ENCODE measurements at places on chromosomes 13 and 19.

DNA sequence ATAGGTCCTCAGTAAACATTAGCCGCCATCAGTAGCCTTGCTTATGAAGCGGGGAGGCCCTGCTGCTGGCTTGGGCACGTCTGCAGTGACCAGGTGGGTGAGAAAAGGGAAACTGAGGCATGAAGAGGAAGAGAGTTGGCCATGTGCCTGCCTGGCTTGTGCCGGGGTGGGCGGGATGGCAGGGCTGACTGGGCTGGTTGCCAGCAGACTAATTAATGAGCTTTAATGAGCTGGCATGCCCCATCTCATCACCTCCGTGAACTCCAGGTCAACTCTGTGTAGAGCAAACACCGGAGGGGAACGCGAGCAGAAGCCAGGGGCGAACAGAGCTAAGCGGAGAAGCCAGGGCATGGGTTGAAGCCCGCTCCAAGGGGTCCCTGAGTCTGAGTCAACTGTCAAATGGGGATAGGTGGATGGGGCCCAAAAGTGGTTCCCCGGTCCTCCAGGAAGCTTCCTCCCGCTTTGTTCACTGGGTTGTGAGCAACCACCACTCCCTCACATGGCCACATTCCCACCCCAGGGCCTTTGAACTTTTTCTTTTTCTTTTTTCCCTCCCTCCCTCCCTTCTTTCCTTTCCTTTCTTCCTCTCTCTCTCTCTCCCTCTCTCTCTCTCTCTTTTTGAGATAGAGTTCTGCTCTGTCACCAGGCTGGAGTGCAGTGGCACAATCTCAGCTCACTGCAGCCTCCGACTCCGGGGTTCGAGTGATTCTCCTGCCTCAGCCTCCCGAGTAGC is 8.7 kb downstream of the NR2F6 start:
- H3K4me3 ChIP-seq = no peak overlapping the region
- DNase-seq = peak; percentile 50
- peak overlapping the region; percentile 85 for H3K27ac ChIP-seq
- H3K27me3 ChIP-seq = no peaks in the 10 kb centered on the region
- peaks cover 41% of the 10 kb centered on the region for H3K36me3 ChIP-seq

DNA sequence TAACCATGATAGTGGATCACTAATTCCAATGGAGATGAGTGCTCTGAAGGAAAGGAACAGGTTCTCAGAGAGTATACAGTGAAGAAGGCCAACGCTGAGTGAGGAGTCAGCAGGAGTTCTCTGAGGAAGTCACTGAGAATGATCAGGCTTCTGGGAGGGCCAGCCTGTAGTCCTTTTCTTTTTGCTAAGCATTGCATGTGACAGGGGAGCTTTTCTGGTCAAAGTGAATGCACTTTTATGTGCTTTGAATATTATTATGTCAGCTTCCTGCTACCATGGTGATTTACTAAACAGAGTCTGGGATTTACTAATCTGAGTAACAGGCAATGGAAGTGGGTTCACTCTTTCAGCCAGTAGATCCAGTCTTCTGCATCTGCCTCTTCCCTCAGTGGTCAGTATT is 81.1 kb upstream of the SERP2 start:
- no peaks in the 10 kb centered on the region for H3K36me3 ChIP-seq
- peak overlapping the region; percentile 83 for H3K27ac ChIP-seq
- no peak for DNase-seq

DNA sequence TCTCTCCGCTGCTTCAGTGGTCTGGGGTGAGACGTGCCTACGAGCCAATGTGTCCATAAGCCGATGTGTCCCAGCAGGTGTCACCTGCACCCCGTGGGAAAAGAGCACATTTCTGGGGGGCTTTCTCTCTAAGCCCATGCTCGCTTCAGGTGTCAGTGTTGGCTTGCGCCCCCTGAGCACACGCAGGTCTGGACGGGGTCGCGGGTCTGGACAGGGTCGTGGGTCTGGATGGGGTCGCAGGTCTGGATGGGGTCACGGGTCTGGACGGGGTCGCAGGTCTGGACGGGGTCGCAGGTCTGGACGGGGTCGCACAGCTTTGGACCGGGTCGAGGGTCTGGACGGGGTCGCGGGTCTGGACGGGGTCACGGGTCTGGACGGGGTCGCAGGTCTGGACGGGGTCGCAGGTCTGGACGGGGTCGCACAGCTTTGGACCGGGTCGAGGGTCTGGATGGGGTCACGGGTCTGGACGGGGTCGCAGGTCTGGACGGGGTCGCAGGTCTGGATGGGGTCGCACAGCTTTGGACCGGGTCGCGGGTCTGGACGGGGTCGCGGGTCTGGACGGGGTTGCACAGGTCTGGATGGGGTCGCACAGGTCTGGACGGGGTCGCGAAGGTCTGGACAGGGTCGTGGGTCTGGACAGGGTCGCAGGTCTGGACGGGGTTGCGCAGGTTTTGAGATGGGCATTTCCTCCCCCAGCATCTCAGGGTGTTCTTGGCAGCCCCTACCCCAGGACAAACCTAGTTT is 24.5 kb upstream of the TFDP1 start:
- no peak overlapping the region for H3K27ac ChIP-seq
- H3K4me1 ChIP-seq = peaks cover 4% of the 10 kb centered on the region
- H3K36me3 ChIP-seq = peaks cover 3% of the 10 kb centered on the region
- H3K4me3 ChIP-seq = no peak overlapping the region
- DNase-seq = no peak

GRCh38 chr19:33520844-33521479 is 629 bp downstream of the PEPD start:
- DNase-seq = no peak
- H3K4me1 ChIP-seq = peaks cover 24% of the 10 kb centered on the region
- H3K4me3 ChIP-seq = peak overlapping the region; percentile 93
- no peaks in the 10 kb centered on the region for H3K36me3 ChIP-seq
- no peaks in the 10 kb centered on the region for H3K27me3 ChIP-seq

DNA sequence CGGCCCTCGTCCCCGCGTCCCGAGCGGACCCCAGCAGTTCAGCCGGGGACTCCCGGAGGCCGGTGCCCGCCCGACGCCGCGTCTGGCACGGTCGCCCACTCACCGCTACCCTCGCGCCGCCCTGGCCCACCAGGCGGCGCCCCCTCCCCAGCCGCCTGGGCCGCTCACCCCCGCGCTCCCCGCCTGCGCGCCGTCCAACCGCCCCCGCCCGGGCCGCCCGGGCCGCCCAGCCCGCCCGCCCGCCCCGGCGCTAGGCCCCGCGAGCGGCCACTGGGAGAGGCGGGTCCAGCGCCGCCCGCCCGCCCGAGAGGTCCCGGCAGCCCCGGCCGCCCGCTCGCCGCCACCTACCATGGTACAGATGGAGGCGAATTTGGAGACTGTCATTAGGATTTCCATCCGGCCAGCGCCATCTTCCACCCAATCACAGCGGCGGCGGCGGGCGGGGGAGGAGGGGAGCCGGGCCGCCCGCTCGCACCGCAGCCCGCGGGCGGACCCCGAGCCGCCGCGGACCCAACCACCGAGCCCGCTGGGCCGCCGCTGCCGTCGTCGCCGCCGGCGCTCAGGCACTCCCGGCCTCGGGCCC is at the start of gene USP12:
USP12 (minus strand) TSS at position 568 of the 583 bp plus-strand sequence; CDS start at position 396, 172 bp downstream.
- no peak for DNase-seq
- peak within 1 kb of the TSS; percentile 94 for H3K4me3 ChIP-seq
- no peaks in the 10 kb centered on the region for H3K36me3 ChIP-seq
- no peaks in the 10 kb centered on the region for H3K27me3 ChIP-seq
- H3K27ac ChIP-seq = peak within 1 kb of the TSS; percentile 98
- peaks cover 46% of the 10 kb centered on the region for H3K4me1 ChIP-seq

- peak overlapping the region; percentile 66 for H3K27ac ChIP-seq
- H3K27me3 ChIP-seq = no peaks in the 10 kb centered on the region
- no peak for DNase-seq
Measured at GRCh38 chr13:112783135-112783977, 93.5 kb downstream of the ATP11A start.

DNA sequence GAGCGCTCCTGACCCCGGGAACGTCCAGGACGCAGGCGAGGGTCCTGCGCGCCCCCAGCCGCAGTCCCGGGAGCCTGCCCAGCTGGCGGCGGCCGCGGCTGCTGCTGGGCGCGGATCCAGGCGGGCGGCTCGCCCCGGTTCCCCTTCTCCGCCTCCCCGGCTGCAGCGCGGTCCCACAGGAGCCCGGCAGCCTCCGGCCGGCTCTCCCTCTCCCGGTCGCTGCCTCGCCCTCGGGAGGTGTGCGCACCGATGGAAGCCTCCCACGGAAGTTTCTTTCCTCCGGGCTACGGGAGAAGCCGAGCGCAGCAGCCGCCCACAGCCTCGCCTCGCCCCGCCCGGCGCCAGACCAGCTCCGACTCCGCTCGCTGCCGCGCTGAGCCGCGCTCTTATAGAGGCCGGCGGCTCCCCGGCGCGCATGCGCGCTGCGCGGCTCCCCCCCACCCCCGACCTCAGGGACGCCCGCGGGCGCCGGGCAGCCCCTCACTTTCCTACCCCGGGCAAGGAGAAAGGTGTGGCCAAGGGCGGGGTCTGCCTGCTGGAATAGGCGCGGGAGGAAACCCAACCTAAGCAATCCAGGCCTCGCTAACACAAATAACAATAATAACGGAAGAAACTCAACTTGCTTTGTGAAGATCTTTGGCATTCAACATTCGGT is at the start of gene SHISA2:
SHISA2 (minus strand) TSS at position 360 of the 655 bp plus-strand sequence. CDS start 1,041 bp downstream, outside the sequence.
- H3K27ac ChIP-seq = peak within 1 kb of the TSS; percentile 40
- peak within 1 kb of the TSS; percentile 54 for H3K4me3 ChIP-seq
- peak; percentile 87 for DNase-seq
- H3K36me3 ChIP-seq = no peaks in the 10 kb centered on the region

- H3K27me3 ChIP-seq = no peaks in the 10 kb centered on the region
- no peak for DNase-seq
- H3K36me3 ChIP-seq = no peaks in the 10 kb centered on the region
- no peak overlapping the region for H3K27ac ChIP-seq
Measured at GRCh38 chr13:73286942-73287620, 228.3 kb downstream of the KLF5 start.

GRCh38 chr13:113040597-113041292 is 64.8 kb upstream of the F7 start:
- peaks cover 14% of the 10 kb centered on the region for H3K36me3 ChIP-seq
- no peaks in the 10 kb centered on the region for H3K27me3 ChIP-seq
- DNase-seq = no peak

DNA sequence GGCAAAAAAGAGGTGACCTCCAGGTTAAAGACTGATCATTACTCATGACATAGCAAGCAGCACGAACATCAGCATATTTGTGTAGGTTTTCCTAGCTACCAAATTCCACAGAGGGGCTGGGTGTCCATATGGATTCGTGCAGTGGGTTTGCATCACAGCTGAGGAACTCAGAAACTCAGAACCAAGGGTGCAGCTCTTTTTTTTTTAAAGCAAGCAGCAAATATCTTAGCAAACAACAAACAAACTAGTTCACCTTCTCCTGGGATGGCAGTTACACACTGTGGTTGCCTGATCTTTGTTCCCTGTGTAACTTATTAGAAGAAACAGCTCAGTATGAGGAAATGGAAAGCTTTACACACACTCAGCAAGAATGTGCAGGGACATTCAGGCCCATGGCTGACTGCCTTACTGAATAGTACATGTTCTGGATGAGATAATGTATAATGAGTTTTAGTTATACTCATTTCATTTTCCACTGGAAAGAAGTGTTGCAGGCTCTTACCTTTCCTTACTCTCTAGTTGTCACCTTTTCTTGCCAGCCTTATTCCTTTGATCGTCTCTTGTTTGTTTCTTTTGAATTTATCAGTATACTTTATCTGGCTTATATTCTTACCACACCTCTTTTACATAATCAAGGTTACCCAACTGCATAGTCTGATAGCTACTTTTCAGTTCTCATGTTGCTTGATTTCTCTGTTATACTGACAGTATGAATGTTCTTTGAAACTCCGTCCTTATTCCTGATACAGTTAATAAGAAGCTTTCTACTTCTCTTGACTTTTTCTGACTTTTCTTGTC is 4.3 kb downstream of the NDFIP2 start:
- H3K4me1 ChIP-seq = peaks cover 15% of the 10 kb centered on the region
- H3K36me3 ChIP-seq = no peaks in the 10 kb centered on the region
- H3K4me3 ChIP-seq = no peak overlapping the region
- peak; percentile 59 for DNase-seq

- peak overlapping the region; percentile 66 for H3K4me3 ChIP-seq
- DNase-seq = peak; percentile 26
- no peaks in the 10 kb centered on the region for H3K27me3 ChIP-seq
- peaks cover 33% of the 10 kb centered on the region for H3K4me1 ChIP-seq
- no peak overlapping the region for H3K27ac ChIP-seq
Measured at GRCh38 chr13:87674247-87674738, 3.1 kb downstream of the SLITRK5 start.

GRCh38 chr13:34720618-34721017 is 221.5 kb upstream of the NBEA start:
- H3K27ac ChIP-seq = no peak overlapping the region
- H3K27me3 ChIP-seq = no peaks in the 10 kb centered on the region
- no peaks in the 10 kb centered on the region for H3K4me1 ChIP-seq
- H3K36me3 ChIP-seq = no peaks in the 10 kb centered on the region

GRCh38 chr19:1252821-1253513 is 4.6 kb downstream of the MIDN start:
- peaks cover 71% of the 10 kb centered on the region for H3K4me1 ChIP-seq
- no peaks in the 10 kb centered on the region for H3K27me3 ChIP-seq
- peak overlapping the region; percentile 83 for H3K4me3 ChIP-seq
- DNase-seq = peak; percentile 94
- peaks cover 60% of the 10 kb centered on the region for H3K36me3 ChIP-seq

GRCh38 chr13:30255696-30256095 is 51.7 kb downstream of the KATNAL1 start:
- no peak overlapping the region for H3K4me3 ChIP-seq
- no peak overlapping the region for H3K27ac ChIP-seq
- H3K4me1 ChIP-seq = peaks cover 21% of the 10 kb centered on the region
- H3K36me3 ChIP-seq = no peaks in the 10 kb centered on the region
- no peak for DNase-seq

- peak; percentile 88 for DNase-seq
- no peaks in the 10 kb centered on the region for H3K27me3 ChIP-seq
- peak overlapping the region; percentile 95 for H3K4me3 ChIP-seq
- peaks cover 39% of the 10 kb centered on the region for H3K4me1 ChIP-seq
- H3K36me3 ChIP-seq = peaks cover 10% of the 10 kb centered on the region
Measured at GRCh38 chr13:110714797-110715394, 1.4 kb downstream of the ING1 start.

DNA sequence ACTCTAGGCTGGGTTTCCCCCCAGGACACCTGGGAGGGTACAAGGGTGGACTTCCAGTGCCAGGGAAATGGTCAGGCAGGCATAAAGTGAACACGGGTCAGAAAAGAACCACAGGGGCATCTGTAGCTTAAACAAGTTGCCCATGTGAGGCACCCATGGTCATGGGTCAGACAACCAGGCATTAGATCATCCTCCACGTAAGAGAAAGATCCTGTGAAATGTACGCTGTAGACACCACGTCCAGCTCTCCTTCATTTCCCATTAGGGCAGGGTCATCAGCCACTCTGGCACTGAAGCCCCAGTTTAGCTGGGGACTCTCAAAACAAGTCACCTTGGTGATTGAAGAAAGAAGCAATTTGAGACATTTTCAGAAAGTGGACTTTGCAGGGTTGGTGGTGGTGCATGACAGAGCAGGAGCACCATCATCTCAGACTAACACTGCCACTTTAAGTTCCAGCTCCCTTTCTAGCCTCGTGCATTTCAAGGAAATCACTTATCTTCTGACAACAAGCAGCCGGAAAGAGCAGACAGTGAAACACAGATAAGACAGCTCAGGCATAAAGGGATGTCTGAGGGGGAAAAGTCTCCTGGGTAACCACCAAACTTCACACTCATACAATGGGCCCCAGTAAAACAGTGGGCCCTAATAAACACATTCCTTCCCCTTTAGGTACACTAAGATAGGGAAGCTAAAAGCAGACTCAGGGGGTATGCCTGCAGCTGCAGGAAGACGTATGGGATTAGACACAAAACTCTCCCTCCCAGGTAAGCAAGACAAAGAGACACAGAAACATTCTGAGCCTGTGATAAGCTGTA is 16.1 kb upstream of the SIGLEC6 start:
- no peak overlapping the region for H3K27ac ChIP-seq
- H3K4me3 ChIP-seq = no peak overlapping the region
- peaks cover 87% of the 10 kb centered on the region for H3K27me3 ChIP-seq
- DNase-seq = no peak
- H3K4me1 ChIP-seq = no peaks in the 10 kb centered on the region
- H3K36me3 ChIP-seq = no peaks in the 10 kb centered on the region
